ENCODE measurements at places on chromosomes 12 and 14.

DNA sequence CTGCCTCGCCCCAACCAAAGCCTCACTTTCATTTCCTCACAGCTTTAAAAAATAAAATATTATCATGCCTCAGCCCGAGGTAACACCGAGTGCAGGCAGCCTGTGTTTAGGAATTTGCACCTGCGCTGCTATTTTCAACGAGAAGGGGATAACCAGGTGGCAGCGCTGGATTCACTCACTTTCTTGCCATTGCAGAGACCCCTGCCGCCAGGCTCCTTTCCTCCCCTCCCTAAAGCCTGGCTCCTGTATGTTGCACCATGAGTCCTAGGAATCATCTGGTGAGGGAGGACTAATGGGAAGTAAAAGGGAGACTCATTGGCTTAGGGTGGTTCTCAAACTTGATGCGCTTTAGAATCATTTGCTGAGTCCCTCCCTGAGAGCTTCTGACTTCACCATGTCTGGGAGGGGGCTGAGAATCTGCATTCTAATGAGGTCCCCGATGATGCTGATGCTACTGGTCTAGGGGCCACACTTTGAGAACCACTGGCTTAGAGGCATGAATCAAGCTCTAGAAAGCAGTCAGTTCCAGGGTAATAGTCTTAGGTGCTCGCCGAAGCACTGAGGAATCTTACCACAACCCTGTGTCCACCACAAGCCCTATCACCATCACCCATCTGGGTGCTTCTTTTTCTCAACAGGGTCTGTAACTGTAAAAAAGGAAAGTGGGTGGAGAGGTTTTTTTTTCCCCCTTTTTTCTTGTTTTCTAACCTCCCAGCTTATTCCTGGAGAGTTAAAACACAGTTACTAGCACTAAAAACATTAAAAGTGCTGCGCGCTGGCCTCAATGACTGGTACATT, 83.8 kb downstream of the SLC38A1 start:
- DNase-seq: no peak

DNA sequence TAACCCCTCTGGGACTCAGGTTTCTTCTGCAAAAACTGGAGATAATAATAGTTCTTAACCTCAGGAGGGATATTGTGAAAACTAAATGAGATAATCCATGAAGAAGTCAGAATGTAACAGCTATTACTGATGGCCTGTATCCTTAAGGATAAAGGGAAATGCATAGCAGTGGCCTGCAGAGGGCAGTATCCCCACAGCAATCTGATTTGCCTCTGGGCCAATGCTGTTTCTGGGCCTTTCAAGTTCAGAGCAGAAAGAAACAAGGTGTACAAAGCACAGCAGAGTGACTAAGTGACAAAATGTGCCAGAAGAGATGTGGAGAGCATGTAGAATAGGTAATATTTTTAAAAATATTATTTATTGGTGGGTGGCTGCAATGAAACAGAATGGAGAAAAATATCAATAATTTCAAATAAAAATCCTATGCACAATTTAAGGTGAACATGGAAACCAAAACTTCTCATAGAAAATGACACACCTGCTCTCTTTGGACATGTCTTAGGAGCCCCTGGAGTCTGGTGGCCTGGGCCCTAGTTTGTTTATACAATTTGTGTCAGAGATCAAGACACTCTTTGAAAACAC, 90.3 kb downstream of the C12orf75 start:
- DNase-seq: no peak

DNA sequence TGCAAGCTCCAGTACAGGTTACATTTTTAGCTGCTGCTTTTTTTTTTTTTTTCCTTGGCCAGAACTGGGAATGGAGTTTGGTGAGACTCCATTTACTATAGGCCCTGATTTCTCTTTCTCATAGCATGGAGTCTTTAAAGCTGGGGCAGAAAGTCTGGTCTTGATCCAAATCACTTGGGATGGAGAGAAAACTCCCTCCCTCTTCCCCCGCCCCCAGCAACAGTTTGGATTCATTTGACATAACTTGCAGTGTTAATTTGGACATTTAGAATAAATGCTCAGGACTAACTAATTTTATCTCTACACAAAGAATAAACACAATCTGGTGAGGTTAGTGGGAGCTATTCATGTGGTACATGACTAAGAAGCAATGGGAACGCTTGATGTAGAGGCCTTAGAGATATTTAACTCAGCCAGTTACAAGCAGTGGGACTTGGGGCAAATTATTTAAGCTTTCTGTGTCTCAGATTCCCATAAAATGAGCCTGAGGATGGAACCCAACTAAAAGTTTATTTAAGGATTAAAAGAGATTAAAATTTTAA, 107.3 kb upstream of the ARHGAP5 start:
- DNase-seq: no peak

DNA sequence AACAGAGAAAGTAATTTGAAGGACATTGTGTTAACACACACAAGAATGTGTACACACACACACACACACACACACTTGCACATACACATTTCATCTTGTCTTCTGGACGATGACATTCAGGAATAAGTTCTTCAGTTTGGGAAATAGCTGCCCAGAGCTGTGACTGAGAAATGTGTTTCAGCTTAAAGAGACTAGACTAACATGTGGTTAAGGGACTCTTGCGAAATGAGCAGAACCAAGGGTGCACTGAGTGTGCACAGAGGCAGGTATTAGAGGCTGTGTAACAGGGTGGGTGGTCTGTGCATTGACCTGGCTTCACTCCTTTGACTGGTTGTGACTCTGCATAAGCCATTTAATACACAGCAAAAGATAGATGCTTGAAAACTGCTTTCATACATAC, 29.4 kb upstream of the KCNA5 start:
- DNase-seq: no peak

DNA sequence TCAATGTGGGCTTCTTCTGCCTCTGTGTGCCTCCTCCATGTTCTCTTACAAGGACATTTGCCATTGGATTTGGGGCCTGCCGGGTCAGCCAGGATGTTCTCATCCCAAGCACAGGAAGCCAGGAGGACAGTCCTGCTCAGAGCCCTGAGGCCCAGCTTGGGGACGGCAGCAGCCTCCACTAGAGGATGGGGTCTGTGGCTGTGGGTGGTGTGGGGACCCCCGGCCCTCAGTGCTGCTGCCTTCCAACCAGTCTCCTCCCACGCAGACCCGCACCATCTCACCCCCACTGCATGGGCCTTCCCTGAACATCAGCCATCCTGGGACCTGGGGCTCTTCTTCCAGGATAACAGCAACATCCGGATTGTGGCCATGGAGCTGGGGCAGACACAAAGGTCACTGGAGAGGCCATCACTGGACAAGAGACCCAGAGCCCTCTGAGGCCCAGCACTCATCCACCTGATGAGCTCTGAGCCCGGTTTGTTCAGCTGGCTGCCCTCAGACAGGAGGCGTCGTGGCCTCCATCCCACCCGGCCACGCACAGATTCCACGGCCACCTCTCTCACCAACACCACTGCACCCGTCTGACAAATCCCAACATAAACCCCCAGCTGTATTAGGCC, 56.5 kb upstream of the C14orf180 start:
- no peak for DNase-seq

DNA sequence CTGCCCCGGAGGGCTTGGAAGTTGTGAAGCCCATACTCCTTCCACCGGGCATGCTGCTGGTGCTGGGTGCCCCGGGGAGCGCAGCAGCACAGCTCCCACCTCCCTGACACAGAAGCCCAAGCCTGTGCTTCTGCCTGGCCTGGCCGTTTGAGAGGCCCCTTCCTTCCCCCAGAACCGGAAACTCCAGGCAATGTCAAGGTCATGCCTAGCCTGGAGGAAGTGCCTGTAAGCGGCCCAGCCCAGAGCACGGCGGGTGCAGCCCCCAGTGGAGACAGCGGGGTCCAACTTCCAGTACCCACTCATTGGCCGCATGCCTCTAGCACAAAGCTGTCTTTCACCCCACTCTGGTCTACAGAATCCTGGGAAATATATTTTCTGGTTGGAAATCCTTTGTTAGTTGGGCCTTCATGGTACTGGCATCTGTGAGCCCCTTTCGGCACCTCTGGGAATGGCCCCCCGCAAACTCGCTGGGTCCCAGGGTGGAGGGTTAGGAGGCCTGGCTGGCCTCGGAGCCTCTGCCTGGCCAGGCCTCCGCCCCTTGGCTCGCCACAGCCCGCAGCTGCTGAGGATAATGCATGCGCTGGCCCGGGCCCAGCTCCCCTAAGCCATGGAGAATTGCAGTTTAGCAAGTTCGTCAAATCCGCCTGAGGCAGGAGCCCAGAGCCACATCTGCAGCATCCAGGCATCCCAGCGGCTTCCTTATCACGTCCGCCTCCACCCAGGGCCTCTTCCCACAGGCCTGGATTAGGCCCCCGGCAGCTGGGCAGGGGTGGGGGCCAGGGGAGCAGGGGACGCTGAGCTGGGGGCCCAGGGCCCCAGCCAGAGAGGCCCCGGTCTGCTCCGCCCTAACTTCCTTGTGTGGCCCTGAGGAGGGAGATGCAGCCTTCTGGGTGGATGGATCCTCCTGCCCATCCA, 48.9 kb upstream of the DLK1 start:
- no peak for DNase-seq

- DNase-seq: no peak
These were observed 50.0 kb downstream of the ADGRD1 start for GRCh38 chr12:131003716-131004045.

GRCh38 chr14:62409626-62410300, 635.5 kb downstream of the KCNH5 start:
- DNase-seq: no peak

GRCh38 chr14:63026491-63026890, 18.8 kb downstream of the KCNH5 start:
- no peak for DNase-seq

All from T-helper 2 cell (primary cell).